Stimulated activated CD8-positive, alpha-beta memory T cell treated with anti-CD3 and anti-CD28 coated beads, Interleukin-4, amount 100 ng/mL, for 4 hours (primary cell): ENCODE measurements at places on chromosomes 7 and 10.

GRCh38 chr10:78405736-78406135 lies 372.1 kb downstream of the RPS24 start:
- DNase-seq, result no peak

DNA sequence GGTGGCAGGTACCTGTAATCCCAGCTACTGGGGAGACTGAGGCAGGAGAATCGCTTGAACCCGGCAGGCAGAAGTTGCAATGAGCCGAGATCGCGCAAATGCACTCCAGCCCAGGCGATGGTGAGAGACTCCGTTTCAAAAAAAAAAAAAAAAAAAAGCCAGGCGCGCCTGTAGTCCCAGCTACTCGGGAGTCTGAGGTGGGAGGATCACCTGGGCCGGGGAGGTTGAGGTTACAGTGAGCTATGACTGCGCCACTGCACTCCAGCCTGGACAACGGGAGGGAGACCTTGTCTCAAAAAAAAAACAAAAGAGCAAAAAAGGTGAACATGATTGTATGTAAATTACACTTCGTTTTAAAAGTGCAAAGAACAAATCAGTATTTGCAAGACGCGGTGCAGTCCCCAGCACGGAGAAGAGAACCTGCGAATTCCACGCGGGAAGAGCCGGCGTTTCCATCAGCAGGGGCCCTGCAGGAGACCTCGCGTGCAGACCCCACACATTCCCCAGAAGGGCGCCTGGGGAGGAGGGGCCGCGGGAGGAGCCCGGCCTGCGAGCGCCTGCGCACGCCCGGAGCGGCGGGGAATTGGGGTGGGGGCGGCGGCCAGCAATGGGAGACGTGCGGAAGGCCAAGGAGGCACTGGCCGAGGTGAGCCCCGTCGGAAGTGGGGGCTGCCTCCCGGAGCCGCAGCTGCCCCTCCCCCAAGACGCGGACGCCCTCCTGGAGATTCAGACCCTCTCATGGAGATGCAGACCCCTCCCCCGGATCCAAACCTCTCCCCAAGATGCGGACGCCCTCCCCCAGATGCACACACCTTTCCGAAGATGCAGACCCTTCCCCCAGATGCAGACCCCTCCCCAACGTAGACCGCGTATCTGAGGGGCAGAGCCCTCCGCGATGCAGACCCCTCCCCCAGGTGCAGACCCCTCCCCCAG lies 16.7 kb upstream of the SUN1 start:
- no peak for DNase-seq

DNA sequence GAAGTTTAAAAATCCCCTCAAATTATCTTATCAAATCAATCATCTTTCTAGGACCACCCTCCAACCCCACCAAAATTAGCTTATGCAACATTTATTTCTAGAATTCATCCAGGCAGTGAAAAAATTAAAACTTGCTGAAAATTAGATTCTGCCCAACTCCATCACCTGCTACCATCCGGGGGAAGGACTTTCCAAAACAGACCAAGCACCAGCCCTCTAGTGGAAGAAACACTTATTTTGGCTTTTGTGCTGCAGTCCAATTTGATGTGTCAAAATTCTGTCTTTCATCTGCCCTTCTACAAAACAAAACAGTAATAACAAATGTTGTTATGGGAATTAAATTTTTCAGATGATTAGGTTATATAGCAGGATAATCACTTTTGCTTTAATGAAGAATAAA lies 35.1 kb downstream of the GCC1 start:
- no peak for DNase-seq

GRCh38 chr10:78184851-78185692 lies 151.4 kb downstream of the RPS24 start:
- no peak for DNase-seq

DNA sequence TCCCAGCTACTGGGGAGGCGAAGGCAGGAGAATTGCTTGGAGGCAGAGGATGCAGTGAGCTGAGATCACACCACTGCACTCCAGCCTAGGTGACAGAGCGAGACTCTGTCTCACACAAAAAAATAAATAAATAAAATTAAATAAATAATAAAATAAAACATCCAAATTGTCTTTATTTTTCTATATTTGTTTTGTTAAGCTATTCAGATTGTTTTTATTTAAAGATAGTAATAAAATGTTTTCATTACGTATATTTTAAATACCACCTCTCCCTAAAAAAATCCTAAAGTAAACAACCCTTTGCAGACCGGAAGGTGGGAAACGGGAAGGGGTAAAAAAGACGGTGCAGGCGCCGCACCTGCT lies 70.7 kb upstream of the TNRC18 start:
- no peak for DNase-seq

- no peak for DNase-seq
These were observed 110.1 kb downstream of the CYTH3 start for GRCh38 chr7:6162331-6162620.

DNA sequence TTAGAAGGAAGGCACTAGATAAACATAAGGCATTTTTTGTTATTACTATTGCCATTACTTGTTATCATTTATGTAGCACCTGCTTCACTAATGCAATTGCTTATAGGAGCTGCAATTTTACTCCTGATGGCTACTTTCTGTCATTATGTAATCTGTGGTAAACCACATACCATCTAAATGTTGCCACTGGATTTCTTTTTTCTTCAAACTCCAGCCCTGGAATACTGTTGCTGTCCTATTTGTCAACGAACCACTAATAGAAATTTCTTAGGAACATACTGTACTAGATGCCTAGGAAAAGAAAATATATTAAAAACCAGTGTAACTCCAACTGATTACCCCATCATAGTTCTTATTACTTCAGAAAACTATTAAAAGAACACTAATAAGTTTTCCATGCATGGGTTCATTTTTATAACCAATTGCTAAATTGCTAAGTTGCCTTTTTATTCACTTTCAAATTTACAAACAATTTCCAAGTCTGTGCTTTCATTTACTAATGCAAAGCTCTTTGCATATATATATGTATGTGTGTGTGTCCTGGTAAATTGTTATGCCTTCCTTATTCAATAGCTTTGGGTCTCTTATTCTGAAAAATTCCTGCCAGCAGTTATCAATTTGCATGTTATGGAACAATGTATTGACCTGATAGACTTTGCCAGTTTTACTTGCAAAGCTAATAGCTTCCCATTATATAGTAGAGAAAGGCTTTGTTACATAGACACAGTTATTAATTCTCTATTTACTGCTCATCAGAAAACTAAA lies 287.4 kb downstream of the EXOC4 start:
- no peak for DNase-seq

GRCh38 chr7:38632411-38632810 lies 1.2 kb upstream of the AMPH start:
- no peak for DNase-seq

DNA sequence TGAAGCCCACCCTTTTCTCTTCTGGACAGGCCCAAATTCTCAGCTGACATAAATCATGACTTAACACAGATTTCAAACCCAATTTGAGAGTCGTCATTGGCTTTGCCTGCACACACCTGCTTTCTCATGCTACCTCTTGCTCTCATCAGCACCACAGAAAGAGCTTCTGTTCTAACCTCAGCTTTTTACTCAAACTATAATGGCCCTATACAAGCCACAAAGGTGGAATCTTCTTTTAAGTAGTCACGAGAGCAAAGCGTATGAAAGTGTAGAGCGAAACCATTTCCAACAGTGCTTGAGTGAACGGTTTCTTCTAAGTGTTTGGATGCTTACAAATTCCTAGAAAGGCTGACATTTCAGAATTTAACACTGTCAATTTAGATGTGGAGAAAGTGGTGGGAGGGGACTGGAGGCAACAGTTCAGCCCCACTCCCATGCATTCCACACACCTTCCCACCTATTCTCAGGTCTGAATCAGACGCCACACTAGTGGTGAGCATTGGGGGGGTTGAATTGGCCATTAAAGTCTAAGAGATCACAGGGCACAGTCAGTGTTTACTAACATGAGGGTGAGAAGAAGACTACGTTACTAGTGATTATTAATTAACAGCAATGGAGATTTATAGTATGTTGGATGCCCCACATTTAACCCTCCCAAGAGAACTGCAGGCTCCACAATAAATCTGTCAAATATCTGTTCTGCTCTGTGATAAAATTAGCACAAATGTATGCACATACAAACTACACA lies 114.0 kb downstream of the PRKCQ start:
- DNase-seq, result no peak

- no peak for DNase-seq
These were observed 20.5 kb upstream of the RHEB start for GRCh38 chr7:151540146-151540545.
